ENCODE measurements at places on chromosomes 11 and 22.

DNA sequence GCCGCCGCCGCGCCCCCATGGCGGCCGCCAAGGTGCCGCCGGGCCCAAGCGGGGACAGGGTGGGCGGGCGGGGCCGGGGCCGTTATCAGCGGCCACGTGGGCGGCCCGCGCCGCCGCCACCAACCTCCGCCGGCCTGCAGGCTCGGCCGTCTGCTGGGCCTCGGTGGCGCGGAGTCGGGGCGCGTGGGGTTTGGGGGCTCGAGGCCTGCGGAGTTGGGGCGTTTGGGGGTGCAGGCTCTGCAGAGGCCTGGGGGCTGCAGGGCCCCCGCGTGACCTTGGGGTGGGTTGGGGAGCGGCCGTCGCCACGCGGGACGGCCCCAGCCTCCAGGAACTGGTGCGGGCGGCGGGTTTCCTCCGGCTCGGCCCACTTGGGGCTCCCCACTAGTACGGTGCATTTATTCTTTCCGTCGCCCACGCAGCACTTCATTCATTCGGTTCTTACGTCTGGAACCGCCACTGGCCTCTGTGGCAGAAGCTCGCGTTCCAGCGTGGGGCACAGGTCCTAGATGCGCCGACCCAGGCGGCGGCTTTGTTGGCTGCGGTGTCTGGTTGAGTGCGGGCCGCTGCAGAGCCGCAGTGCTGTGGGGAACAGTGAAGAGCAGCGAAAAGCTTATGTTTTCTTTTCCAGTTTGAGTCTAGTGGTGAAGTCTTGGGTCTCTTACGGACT, 740 bp upstream of the TRMT2A start:
- no peak for DNase-seq

DNA sequence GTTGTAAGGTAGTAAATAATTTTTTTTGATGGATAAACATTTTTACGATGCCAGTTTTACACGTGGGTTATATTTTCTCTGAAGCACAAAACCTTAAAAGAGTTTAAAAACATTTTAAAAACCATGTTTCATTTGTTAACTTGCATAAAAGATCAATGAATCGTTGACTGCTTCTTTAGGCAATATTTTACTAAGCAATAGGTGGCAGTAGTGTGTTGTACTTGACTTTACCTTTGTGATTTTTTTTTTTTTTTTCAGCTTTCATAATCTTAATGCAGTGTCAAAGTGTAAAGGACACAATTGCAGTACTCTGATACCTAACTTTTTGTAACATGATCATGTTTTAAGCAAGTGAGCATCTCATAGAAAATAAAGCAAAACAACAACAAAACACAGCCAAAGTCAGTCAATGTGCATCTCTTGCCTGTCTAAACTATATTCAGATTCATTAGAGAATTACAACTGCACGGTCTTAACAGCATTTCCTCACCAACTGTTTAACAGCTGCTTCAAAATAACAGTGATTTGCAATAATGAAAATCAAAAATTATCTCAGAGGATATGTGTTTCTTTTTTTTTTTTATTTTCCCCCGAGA, 27.7 kb downstream of the DNAJC24 start:
- DNase-seq, result no peak

DNA sequence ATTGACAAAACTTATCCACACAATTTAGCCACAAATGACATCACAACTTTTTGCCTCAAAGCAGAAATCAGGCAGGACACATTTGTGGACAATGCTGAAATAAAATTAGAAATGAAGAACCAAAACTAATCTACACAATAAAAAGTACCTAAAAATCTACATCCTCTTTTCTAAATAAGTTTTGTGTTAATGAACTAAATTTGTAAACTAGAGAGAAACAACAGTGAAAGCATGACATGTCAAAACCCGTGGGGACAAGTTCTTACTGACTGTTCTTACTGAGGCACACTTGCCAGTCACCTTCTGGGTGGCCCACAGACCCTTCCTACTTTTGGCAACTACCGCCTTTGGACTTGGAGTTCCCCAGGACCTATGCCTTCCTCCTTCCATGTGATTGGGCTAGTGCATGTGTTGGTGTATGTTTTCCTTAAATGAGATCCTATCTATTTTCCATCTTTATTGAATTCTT, 60.7 kb upstream of the MUC15 start:
- no peak for DNase-seq

- DNase-seq, result no peak
These were observed 125.2 kb downstream of the TEAD1 start for GRCh38 chr11:12799334-12799835.

DNA sequence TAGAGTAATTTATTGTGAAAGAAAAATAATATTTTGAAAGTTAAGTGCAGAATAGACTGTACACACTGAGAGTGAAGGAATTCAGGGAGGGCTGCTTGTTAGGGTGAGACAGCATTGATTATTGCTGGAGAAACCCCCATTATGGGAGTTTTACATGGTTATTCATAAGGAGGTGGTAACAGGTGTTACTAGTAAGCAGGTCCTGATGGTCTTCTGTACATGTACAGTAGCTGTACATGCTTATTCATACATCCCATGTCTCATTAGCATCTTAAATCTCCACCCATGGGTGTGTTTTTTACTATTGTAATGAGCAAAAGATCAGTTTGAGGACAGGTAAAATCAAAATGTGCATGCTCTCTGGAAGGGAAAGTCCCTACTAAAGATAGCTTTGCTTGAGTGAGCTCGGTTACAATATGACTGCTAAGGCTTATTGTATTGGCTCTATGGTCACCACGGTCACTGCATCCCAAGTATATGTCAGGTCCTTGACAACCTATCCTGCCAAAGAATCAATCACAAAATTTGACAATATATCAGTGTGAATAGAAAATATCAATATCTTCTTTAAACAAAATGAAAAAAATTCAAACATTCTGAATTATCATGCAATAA, 6.2 kb downstream of the KDM4F start:
- no peak for DNase-seq

DNA sequence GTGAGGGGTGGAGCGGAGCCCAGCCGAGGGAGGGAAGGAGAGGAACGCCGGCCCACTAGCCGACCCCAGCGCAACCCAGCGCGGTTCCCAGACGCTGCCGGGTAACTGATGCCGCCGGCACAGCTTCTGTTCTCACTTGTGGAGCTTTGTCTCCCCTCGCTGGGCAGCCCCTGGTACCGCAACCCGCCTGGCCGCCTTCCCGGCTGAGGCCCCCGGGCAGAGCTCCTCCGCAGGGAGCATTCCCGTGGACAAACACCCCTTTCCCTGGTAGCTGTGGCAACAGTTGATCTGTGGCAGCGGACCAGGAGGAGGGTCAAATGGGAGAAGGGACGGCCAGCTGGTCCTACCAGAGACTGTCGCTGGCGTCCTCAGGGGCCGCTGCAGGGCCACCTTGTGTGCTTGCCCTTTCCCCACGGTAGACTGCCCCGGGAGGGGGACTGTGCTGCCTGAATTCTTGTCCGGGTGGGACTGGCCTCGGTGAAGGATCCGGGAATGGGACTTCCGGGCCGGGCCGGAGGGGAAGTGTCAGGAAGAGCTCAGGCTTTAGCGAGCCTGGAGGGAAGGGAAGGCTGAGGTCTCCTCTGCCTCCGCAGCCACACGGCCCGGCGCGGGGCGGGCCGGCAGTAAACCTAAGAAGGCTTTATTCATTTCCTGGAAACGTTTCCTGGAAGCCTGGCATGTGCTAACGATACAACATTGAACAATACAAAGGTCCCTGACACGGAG, 468.0 kb downstream of the OPCML start:
- DNase-seq, result no peak

GRCh38 chr11:75558939-75559843, 2.9 kb upstream of the SERPINH1 start:
- DNase-seq, result no peak

DNA sequence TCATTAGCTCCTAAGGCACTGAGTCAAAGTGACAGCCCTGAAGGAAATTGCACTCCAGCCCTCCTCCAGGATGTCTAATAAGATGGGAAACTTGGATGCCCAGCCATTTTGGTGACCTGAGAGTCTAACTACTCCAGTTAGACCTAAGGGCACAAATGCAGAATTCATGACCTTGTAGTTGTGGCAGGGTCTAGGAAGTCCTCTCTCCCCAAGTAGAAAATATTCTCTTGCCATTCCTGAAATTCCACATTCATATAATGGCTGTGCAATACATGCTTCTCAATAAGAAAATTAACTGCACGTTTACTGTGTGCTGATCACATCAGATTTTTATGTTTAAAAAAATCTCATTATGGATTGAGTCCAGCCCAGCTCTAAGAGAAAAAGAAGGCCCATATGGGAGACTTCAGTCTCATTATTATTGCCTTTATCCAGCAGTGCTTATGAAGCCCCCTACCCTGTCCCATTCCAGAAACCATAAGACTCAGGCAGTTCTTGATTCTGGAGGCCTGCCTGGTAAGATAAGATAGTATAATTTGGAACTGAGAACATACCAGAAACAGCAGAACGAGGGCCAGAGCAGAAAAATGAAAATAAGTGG, 133.7 kb upstream of the LDLRAD3 start:
- no peak for DNase-seq

DNA sequence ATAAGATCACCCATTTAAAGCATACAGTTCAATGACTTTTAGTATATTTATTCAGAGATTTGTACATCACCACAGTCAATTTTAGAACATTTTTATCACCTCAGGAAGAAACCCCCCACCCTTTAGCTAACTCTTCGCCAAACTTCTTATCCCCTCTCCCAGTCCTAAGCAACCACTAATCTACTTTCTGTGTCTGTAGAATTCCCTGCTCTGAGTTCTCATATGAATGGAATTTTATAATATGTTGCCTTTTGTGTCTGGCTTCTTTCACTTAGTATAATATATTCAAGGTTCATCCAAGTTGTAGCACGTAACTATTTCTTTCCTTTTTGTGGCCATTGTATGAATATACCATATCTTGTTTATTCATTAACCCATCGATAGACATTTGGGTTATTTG, 3.6 kb downstream of the ANKRD13D start:
- DNase-seq, result no peak

DNA sequence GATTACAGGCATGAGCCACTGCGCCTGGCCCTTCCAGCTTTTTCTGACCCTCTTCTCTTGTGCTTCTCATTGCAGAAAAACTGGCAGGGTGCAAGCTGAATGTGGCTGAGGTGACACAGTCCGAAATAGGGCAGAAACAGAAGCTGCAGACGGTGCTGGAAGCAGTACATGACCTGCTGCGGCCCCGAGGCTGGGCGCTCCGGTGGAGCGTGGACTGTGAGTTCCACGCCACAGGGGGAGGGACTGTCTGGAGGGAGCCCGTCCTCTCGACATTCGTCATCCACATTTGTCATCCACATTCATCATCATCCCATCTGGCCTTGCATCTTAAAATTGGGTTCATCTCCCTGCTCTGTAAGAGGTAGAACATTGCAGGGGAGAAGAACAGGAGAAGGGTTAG, 49.3 kb upstream of the PARVG start:
- DNase-seq, result no peak

GRCh38 chr11:73059915-73060314, 82.2 kb downstream of the FCHSD2 start:
- DNase-seq, result no peak

DNA sequence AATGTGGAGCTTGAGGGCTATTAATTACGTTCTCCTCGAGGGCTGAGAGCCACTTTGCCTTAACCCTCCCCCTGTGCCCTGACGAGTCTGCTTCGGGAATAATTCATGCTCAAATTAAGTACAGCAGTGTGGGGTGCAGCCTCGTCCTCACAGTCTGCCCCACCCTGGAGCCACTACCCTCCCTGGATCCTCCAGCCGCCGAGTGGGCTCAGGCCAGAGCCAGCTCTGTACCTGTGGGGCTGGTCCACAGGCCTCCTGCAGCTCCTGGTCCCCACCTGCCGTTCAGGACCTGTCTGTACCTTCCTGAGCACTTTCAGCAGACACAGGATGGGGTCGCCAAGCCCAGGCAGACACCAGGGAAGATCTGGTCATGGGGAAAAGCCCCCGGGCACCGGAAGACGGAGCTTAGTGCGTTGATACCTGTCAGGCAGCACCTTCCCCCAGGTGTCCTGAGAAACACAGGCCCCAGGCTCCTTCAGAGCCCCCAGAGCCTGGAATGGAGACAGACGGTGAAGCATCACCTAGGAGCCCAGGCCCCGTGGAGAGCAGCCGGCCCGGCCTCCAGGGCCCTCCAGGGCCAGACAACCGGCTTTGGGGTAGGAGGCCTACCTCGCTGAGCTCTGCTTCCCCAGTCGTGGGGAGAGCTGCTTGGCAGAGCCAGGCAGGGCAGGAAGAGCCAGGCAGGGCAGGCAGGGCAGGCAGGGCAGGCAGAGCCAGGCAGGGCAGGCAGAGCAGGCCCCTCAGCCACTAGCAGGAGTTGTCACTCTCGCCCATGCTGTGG, 9.7 kb downstream of the TSPAN32 start:
- DNase-seq, result no peak

DNA sequence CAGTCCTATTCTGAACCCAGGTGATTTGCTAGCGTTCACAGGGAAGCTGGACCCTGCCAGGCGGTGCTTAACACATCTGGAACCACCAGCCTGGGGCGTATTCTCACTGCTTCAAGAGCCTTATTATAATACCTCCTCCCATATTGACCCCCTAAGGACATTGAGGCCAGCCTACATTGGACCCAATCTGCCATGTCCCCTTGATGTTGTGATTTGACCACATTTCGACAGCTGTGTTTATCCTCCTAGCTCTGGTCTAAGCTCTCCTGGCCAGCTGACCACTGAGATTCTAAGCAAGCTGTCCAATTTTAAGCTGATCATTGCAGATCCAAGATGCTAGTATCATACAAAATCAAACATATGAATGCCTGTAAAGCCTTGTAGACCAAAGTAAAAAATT, 148.1 kb upstream of the BLID start:
- DNase-seq, result no peak

DNA sequence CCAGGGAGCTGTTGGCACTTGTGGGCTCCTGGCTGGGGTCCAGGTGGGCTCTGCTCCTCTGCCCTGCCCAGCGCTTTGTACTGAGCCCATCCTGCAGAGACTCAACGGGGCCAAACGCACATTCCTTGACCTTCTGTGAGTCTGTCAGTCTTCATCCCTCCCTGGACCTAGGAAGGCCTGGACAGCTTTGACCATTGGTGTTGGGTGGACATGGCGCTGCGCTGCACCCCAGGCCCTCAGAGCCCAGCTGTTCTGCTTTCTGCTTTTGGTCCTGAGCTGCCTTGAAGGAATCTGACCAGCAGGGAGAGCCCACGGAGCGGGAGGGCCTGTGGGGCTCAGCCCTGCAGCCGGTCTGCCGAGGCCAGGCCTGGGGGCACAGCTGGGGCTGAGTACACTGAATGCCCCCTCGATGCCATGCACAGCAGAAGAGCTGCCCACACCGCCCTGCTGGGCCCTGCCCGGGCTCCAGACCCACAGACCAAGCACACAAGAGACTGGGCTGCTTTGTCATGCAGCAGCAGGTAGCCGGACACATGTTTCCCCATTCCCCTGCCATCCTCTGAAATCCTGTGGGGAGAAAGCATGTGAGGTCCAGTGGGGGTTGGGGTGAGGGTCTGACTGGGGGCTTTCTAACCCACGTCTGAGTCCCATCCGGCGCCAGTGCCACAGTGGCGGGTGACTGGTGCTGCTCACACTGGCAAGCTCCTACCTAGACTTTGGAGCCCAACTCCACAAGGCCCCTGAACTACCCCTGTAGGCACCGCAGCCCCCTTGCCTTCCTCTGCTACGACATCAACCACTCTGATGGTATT, 24.1 kb upstream of the CCDC188 start:
- no peak for DNase-seq

Data from esophagus squamous epithelium (tissue), 5 donors.